ENCODE measurements at places on chromosomes 7 and 10.

DNA sequence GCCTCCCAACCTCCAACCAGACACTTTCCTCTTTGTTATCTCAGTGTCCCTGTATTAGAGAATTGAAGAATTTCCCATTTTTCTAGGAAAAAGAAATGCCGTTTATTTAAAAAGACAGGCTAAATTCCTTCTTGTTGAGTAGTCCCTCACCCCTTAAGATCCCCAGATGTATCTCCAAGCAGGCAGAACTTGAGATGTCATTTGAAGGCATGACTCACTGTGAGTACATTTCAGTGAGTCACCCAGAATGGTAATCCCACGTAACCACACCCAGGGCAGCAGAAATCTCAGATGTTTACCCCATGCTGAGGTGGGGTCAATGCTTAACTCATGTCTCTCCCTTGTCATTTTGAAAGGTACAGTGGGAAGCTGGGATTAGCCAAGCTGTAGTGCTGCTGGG is 4.4 kb downstream of the ZNF655 start:
- DNase-seq: peak; percentile 99

DNA sequence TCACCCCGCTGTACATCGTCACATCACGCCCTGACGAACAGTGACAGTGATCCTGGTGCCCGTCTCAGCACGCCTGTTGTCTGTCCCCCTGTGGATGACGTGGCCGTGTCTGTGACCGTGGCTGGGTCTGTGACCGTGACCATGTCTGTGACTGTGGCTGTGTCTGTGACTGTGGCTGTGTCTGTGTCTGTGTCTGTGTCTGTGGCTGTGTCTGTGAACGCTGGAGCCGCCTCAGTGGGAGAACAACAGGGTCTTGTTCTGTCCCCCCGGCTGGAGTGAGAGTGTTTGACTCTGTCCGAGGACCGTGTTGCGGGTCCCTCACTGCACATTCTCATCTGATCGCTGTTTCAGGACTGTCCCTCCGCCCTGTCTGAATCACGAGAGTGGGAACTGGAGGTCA is 202.2 kb downstream of the TCERG1L start:
- DNase-seq: no peak

GRCh38 chr7:11175371-11175770 is 201.7 kb downstream of the PHF14 start:
- DNase-seq: no peak

GRCh38 chr7:134368851-134369544 is 52.3 kb upstream of the SLC35B4 start:
- DNase-seq: peak; percentile 63

GRCh38 chr7:568031-568951 is 48.6 kb upstream of the PDGFA start:
- DNase-seq: no peak

GRCh38 chr7:127671341-127671740 is 19.3 kb downstream of the SND1 start:
- DNase-seq: no peak

DNA sequence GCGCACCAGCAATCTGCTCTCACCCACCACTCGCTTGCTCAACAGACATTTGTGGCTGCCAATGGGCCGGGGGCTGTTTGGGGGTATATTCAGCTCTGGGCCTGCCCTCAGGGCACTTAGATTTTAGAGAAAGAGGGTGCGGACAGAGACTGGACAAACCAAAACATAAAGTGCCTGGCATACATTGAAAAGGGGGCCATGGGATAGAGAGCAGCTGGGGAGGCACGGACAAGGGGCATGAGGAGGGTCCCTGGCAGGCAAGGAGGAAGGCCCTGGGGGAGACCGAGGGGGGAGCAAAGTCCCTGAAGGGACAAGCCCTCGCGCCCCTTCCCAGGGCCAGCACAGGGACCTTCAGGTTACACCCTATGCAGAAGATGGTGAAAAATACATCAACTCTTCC is 43.5 kb downstream of the CLRN3 start:
- no peak for DNase-seq

DNA sequence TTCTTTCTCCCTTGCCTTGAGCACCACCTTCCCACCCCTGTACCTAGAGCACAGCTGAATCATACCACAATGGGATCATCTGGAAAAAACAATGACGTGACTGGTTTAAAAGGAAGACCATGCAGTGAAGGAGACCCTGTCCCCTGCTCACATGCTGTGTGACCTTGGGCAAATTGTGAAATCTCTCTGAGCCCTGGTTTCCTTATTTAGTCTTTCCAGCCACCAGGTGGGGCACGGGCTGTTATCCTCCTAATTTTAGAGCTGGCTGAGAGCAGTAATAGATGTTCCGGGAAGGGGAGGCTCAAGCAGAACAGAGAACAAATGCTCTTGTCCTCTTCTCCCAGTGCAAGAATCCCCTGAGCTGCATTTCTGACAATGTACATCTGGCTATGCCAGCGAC is 198.3 kb downstream of the RPS24 start:
- DNase-seq: no peak

GRCh38 chr7:135209225-135209834 is 2.0 kb downstream of the WDR91 start:
- no peak for DNase-seq

- no peak for DNase-seq
Measured at GRCh38 chr10:4234661-4235060, 449.7 kb upstream of the KLF6 start.

DNA sequence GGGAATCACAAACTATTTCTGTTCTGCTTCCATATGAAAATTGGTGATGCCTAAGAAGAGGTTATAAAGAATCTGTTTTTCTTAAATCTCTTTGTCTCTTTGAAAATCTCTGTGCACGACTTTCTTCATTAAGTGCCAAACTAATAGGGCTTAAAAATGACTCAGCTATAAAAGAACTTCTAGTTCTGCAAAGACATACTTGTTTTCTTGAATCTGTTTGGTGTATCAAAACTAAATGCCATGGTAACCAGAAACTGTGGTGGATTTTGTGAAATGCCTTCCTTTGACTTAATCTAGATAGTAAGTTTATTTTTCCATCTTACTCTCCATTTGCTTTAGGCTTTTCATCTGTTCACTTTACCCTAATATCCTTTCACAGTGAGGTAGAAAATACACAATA is 417.8 kb downstream of the PARD3 start:
- no peak for DNase-seq

GRCh38 chr10:33263453-33263852 is 71.0 kb downstream of the NRP1 start:
- no peak for DNase-seq

DNA sequence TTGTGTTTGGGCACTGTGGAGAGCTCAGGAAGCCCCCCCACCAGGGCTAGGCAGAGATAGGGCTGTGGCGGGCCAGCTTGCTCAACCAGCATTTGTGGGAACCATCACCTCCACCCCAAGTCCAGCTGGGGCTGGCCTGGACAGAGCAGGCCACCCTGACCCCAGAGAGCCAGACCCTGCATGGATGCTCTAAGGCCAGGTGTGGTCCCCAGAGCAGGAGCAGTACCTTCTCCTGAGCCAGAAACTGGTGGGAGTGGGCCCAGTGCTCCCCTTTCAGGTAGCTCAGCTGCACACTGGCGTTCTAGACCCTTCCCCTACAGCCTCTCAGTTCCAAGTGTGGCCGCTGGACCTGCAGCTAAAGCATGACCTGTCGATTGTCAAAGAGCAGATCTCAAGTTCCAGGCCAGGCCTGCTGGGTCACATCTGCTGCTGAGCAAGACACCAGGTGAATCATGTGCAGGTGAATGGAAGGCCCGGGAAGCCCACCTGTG is 57.2 kb downstream of the RASGEF1A start:
- no peak for DNase-seq

GRCh38 chr7:12975412-12975811 is 288.0 kb downstream of the ARL4A start:
- DNase-seq: no peak

- peak; percentile 48 for DNase-seq
Measured at GRCh38 chr10:7311218-7311849, 99.5 kb downstream of the SFMBT2 start.

DNA sequence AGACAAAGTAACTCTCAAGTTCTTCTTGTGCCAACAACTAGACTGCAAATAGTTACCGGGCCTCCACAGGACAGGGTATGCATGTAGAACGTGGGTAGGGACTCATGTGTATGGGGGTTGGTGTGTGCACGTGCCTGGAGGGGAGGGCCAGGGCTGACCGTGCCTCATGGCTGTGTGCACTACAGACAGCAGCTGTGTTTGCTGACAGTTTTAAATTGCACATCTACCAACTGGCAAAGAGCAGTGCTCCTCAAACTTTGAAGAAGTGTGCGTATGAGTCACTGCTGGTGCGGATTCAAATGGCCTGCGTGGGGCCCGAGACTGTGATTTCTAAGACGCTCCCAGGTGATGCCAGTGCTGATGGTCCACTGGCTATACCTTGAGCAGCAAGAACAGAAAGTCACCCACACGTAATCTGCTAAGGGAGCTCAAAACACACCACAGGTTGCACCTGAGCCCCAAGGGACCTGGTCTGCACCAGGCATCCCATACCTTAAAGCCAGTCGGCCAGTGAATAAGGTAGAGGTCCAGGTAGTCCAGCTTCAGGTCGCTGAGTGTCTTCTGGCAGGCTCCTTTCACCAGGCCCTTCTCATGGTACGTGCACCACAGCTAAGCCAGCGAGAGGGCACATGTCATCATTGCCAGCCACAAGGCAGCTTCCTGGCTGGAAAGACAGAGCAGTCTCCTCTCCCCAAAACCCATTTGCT is 8.5 kb downstream of the AKR1B1 start:
- no peak for DNase-seq

DNA sequence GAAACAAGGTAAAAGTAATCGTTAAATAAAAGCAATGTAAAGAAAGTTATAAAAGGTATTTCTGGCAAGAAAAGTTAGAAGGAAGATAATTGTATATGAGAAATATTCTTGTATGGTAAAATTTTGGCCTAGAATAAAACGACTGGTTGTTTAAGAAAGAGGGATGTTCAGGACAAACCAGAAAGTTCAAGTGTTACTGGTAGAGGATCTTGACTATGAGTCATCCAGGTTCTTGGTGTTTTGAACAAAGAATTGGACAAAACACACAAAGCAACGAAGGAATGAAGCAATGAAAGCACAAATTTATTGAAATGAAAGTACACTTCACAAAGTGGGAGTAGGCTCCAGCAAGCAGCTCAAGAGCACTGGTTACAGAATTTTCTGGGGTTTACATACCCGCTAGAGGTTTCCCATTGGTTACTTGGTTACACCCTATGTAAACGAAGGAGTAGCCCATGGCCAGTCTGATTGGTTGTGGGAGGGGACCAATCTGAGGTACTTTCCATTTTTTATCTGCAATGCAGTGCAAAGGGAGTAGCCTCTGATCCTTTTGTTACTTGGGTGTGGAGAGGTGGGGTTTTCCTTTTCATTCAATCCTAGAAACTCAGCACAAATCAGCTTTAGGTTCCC is 22.4 kb upstream of the GARS1 start:
- no peak for DNase-seq

DNA sequence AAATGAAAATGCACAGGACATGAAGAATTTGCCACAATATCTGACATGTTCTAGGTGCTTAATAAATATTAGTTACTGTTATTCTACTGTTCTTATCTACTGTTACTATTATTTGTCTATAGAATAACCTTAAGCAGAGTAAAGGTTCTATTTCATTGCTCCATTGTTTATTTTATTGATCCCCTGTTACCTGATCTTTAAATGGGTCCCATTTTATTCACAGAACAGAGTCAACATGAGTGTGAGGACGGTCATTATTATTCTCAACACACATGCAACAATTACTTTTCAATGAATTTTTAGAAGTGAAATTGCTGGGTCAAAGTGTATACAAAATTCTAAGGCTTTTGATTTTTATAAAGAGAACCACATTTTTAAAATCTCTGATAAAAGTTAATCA is 186.9 kb downstream of the AHR start:
- DNase-seq: no peak

- no peak for DNase-seq
Measured at GRCh38 chr7:28729727-28730126, 228.4 kb downstream of the TRIL start.

GRCh38 chr7:84729284-84729683 is 457.6 kb downstream of the SEMA3D start:
- no peak for DNase-seq

DNA sequence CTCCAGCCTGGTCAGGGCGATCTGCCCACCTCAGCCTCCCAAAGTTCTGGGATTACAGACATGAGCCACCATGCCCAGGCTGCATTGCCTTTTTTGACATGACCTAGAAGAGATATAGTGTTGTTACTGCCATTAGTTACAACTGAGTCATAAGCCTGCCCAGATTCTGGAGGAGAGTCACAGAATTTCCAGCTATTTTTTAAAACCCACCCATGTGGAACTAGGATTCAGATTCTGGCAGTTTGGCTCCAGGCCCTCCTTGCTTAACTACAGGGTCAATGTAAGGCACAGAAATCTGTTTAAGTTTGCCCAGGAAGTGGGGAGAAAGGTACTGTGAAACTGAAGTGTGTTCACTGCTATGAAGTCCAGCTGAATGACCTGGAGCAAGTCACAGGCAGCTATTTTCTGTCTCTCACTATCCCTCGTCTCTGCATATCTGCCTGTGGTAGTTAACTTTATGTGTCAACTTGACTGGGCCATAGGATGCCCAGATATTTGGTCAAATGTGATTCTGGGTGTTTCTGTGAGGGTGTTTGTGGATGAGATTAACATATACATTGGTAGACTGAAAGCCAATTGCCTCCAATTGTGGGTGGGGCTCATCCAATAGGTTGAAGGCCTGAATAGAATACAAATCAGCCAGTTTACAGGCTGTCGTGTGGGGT is 8.4 kb upstream of the MARVELD1 start:
- no peak for DNase-seq

DNA sequence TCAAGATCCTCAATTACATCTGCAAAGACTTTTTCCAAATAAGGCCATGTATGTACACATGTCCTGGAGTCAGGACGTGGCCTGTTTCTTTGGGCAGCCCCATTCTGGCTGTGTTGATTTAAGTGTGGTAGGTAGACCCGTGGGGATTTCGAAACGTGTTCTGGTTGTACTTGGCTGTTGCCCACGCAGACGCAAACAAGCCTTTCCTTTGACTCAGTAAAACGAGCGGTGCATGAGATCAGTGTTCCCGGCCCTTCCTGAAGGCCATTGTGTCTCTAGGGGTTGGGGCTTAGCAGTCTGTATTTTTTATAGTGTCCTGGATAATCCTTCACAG is 64.8 kb upstream of the DNAJB6 start:
- DNase-seq: no peak

- no peak for DNase-seq
Measured at GRCh38 chr7:132394283-132395198, 181.7 kb downstream of the PLXNA4 start.

- no peak for DNase-seq
Measured at GRCh38 chr7:156540619-156541165, 99.9 kb upstream of the RNF32 start.

- no peak for DNase-seq
Measured at GRCh38 chr10:10235003-10235402, 782.7 kb upstream of the CELF2 start.

- DNase-seq: no peak
Measured at GRCh38 chr7:113176836-113177235, 58.5 kb upstream of the SMIM30 start.

- DNase-seq: no peak
Measured at GRCh38 chr7:151080067-151080521, 515 bp downstream of the FASTK start.

DNA sequence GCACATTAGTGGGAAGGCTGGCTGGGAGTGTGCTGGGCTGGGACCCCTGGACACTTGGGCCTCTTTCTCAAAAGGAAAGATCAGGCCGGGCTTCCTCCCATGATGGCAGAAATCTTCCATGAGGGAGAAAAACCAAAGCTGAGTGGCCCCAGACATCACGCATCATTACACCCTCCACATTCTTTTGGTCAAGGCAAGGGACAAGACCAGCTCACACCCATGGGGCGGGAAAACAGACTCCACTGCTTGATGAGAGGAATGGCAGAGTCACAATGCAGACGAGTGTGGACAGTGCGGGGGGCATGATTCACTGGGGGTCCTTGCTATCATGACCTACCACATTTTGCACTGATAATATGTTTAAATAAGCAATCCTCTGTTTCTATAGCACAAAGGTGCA is 73.3 kb downstream of the CREB3L2 start:
- no peak for DNase-seq

Measured in LoVo (cell line).